Fibroblast of upper back skin (primary cell): ENCODE measurements at places on chromosomes 3 and 15.

DNA sequence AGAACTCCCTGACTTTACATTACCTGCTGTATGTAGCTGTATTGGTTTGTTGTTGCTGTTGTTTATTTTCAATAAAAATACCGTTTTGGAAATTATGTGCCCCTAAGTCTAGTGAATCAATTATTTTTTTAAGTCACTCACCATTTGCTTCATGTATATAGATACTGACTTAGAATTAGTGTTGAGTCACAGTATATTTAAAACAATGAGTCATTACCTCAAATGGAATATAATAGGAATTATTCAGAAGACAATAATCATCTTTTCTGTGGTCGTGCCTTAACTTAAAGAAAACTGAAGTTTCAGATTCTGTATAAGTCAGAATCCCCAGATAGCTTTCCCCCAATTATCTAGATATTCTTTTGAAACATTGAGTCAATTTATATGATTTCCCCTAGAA, 21.0 kb upstream of the ALDH1A2 start:
- peak; percentile 32 for DNase-seq

DNA sequence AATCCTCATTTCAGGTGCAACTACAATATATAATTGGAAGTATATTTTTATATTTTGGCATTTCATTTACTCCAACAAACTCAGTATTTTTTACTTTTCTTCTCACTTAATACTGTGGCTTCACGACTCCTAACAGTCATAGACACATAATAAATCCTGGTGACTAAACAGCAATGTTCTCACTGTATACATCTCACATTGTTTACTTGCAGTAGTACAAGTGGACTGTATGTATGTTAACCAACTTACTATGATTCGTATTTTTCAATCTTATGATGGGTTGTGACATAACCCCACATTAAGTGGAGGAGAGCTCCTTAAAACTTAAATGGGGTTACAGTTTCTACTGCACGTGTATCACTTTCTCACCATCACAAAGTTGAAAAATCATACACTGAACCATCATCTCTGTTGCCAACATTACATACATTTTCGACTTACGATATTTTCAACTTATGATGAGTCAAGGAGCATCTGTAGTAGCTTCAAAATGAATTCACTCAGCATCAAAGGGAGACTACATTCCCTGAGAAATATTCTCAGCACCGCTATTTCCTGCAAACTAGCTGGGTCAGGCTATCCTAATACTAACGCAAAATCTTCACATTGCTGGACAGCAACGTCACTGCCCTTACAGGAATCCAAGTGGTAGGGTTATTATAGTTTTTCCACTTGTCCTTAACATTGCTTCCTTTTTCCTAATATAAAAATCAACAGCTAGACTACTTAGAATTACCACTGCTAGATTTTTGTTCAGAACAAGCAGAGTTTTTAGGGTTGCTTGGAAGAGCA, 7.3 kb downstream of the ADAM10 start:
- peak; percentile 86 for DNase-seq

- DNase-seq, result no peak
Observed at GRCh38 chr3:141240286-141240685, 8.7 kb downstream of the PXYLP1 start.

DNA sequence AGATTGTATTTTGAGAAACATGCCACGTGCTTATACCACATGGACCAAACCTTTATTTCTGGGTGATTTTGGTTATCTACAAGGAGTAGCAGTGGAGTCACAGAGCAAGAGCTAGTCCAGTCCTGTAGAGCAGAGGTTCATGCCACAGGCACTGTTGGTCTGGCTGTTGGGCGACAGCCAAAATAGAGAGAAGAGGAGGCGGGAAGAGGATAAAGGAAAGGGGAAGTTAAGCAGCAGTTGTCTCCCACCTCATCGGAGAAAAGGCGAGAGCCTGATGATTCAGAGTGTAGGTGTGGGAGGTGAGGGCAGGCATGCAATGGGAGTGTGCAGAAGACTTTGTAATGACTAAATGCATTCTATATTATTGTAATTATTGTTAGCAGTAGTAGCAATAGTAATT, 237.5 kb upstream of the ROPN1 start:
- DNase-seq, result no peak

DNA sequence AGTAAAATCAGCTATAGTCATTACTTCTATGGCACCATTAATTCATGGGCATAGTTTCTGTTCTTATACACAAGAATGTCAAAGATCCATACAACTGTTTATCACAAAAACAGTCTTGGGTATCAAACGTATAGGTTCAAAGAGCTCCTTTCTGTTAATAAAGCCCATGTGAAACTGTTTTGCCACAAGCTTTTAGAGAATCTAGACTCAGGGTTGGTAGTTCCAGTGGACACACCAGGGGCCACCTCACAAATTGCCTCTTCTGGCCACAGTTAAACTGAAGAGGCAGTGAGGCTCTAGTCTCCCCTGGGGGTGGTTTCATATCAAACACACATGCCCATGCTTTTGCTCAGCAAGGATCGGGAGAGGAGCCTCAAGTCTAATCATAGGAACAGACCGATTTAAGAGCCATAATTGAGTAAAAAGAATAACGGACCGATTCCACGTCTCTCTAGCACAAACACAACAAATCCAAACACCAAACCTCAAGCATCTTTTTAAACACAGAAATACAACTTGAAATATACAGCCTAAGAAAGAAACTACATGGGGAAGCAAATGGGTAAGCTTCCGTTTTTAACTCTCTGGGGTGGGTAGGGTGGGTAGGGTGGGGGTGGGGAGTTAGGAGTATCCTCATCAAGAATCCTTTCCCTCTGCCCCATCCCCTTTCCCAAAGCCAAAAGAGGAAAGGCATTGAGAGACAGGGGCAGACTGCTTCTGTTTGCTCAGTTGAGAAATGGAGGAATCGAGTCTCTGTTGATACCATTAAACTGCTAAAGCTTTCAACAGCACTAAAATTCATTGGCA, 443.3 kb downstream of the MAGI1 start:
- DNase-seq, result no peak

- no peak for DNase-seq
Observed at GRCh38 chr15:66786222-66786621, 84.2 kb downstream of the SMAD6 start.

DNA sequence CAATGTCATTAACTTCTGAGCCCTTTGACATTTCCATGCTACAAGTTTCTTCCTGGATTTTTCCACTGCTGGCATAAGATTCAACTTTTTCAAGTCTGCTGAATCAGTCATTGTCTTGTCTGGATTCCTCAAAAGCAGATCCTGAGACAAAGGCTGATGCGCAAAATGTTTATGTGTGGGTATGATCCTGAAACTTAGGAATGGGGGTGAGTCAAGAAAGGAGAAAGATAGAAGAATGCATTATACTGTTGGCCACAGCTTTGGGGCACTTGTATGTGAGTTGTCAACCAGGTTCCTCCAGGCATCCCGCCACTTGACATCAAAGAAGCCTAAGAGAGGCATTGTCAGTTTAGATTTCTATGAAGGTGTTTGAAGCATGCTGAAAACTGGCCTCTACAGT, 50.4 kb downstream of the FOXB1 start:
- no peak for DNase-seq

GRCh38 chr3:55692957-55693558, 206.0 kb upstream of the WNT5A start:
- DNase-seq, result peak; percentile 78
